ENCODE measurements at places on chromosomes 6 and 20.
A peak's percentile ranks its signal among the peaks of the same experiment; 100 is the strongest.

DNA sequence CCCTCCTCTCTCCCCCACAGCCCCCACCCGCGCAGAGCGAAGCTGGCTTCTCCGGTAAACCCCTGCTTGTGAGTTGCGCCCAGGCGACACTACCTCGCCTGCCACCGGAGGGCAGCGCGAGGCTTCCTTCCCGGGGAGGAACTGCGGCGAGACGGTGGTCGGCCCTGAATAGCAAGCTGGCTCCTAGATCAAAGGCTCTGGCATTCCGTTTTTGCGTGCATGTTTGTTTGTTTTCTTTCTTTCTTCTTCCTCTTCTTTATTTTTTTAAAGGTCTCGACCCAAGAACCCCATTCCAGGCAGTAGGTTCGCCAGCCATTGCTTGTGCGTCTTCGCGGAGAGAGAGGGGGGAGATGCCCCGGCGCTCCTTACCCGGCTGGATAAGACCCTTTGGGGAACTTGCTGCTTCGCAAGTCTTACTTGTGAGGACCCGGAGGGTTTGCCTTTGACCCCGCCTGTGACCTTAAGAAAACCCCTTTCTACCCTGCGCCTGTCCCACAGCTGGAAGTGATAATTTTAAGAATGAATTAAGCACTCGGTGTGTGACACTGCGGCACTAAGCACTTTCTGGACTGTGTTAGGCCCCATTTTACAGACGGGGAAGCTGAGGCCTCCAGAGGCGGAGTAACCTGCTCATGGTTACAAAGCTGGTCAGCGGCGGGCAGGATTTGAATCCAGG is 92.7 kb upstream of the SIRPA start:
- DNase-seq, result peak; percentile 66

- no peak for DNase-seq
These were observed 119.8 kb upstream of the SASH1 start for GRCh38 chr6:148222846-148223245.

GRCh38 chr20:56437196-56437960 is 25.3 kb downstream of the CASS4 start:
- DNase-seq, result no peak

- no peak for DNase-seq
These were observed 22.4 kb downstream of the MANBAL start for GRCh38 chr20:37311710-37312355.

DNA sequence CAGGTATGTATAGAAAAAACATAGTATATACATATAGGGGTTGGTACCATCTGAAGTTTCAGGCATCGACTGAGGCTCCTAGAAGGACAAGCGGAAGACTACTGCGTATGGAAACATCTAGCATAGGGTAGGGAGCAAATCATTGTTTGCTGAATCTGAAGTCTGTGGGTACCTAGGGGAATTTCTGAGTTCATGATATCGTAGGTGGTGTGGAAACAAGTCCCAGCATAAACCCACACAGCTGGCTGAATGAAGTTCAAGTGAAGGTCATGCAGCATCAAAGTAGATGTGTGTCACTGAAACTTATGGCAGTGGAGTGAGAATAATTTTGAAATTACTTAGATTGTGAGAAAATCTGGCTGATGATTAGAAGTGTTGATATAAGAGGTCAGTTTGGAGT is 39.4 kb downstream of the MAP7 start:
- DNase-seq, result no peak

- DNase-seq, result no peak
These were observed 940.5 kb upstream of the MANEA start for GRCh38 chr6:94636780-94637385.

- no peak for DNase-seq
These were observed 272.1 kb downstream of the ZFAND3 start for GRCh38 chr6:38091613-38092012.

- no peak for DNase-seq
These were observed 28.0 kb upstream of the PXDC1 start for GRCh38 chr6:3779574-3779849.

GRCh38 chr6:11613858-11614257 is 76.3 kb downstream of the TMEM170B start:
- peak; percentile 76 for DNase-seq

DNA sequence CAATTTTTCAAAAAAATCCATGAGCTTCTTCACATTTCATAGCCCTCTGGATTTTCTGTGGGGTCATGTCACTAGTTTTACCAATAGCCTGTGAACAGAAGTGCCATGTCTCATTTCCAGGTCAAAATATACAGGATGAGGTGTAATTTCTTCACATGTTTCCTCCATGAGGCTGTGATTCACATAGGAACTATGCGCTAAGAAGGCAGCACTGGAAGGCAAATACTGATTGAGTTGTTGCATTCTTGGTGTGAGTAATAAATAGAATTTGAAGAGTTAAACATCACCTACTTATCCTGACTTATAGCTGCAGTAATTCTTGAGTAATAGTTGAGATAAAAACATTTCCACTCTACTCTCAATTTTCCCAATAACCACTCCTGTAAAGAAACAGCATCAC is 442.3 kb downstream of the HAO1 start:
- DNase-seq, result peak; percentile 50

- DNase-seq, result peak; percentile 17
These were observed 113.9 kb downstream of the NFATC2 start for GRCh38 chr20:51428401-51429143.

- no peak for DNase-seq
These were observed 267.9 kb downstream of the THBS2 start for GRCh38 chr6:168985705-168986104.

- DNase-seq, result no peak
These were observed 25.4 kb downstream of the VEGFA start for GRCh38 chr6:43795421-43795820.

DNA sequence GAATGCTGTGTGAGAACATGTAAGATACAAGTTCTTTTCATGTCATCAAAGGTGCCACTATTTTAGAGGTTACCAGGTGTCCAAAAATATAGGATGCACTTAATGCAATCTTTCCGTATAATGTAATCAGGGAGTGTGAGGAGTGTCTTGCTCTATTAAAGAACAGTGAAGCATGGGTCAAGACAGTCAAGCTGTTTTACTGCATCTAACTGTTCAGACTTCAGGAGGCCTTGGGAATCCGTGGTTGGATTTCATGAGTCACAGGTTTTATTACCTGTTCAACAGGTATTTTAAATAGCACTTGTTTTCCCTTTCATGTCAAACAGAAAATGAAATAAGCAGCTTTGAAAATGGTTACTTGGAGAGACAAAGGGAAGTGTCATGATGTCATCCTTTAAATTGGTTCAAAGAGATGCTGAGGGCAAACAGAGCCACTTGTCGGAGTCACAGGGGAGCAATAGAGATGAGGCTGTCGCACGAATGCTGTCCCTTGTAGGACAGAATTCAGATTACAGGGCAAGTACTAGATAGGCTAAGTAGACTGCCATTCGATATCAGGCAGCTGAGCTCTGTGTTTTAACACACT is 621.5 kb downstream of the QKI start:
- DNase-seq, result no peak

GRCh38 chr20:1816384-1817381 is 78.5 kb upstream of the SIRPA start:
- DNase-seq, result peak; percentile 77

GRCh38 chr6:12291839-12292604 is 1.9 kb downstream of the EDN1 start:
- no peak for DNase-seq

GRCh38 chr20:32190616-32191415 is 16.7 kb downstream of the PLAGL2 start:
- DNase-seq, result peak; percentile 19

DNA sequence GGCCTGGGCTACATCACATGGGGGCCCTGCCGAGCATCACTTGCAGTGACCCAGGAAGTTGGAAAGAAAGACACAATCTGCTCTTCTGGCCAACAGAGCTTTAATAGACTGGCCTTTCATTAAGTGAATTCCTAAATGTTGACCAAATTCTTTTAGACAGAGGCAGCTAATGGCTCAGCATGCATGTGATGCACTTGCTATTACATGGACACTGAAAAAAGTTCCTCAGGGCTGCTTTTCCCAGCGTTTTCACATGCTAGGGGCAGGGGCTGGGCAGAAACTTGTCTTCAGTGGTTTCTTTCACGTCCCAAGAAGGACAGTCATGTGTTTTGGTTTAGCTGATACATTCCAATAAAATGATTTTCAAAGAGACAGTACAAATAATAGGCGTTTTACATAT is 651.0 kb upstream of the SLC35B3 start:
- no peak for DNase-seq

DNA sequence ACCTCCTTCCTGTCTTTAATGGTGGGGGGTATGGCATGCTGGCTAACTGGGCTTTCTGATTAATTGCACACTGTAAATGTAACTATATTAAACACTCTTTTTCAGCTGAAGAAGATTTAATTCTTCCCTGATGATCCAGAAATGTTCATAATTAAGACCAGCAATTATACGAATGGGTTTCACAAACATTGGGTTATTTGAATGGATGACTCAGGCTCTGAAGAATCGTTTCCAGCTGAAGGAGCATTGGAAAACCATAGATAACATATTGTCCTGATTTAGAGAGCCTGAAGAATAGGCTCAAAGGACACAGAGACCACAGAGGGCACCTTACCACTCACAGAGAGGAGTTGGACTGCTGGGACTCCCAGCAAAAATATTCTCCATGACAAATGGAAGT is 130.7 kb upstream of the SSTR4 start:
- DNase-seq, result peak; percentile 74

- DNase-seq, result peak; percentile 25
These were observed 26.0 kb upstream of the CCDC167 start for GRCh38 chr6:37525460-37526357.

DNA sequence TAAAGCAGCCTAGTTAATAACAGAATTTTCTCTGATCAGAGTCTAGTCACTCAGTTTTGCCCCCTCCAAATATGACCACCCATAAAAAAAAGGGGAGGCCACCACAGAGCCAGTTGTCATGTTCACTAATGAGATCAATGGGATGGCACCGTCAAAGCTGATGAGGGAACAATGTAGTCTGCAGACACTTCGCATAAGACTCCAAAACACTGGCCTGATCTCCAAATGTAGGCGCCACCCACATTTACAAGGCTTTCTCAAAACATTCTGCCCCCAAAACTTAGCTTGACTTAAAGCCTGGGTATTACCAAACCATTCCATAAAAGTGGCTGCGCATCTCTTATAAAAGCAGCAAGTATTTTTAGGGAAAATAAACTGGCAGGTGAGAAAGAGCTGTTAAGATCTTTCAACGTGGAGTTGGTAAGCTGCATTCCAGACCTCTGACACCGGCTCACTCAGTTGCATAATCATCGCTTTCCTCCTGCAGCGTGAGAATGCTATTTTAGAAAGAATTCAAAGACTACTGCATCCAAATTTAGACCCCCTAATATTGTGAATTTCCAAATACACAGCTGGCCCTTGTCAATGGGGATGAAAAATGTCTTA is 59.3 kb downstream of the TBC1D7 start:
- DNase-seq, result peak; percentile 49

- no peak for DNase-seq
These were observed 84.5 kb downstream of the SESN1 start for GRCh38 chr6:109009962-109010704.

DNA sequence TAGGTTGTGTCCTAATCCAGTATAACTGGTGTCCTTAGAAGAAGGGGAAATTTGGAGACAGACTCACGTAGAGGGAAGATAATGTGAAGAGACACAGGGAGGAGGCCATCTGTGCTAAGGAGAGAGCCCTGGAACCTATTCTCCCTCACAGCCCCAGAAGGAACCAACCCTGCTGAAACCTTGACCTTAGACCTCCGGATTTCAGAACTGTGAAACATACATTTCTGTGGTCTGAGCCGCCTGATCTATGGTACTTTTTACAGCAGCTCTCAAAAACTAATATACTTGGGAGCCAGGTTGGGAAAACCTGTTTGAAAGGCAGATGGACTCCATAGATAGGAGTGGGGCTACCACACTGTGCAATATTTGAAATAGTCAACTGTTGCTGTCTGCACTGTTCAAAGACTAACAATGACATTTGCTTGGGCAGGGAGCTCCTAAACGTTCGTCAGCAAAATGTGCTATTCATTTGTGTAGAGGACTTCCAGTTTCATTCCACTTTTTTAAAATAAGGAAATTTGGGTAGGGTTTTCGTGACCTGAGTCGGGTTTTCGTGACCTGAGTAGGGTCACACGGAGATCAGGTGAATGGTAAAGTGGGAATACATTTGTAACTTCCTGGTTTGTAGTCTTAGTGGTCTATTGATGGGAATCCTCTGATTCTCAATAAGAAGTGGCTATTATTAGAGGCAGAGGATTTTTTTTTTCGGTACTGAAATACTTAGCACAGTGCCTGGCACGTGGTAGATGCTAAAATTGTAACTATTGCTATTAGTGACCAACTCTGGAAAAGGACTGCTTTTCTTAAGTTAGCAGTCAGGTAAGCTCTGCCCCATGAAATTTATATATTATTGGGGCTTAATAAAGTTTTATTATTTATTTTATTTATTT is 11.4 kb downstream of the TAGAP start:
- DNase-seq, result no peak

- DNase-seq, result no peak
These were observed 31.2 kb upstream of the SPDEF start for GRCh38 chr6:34587325-34587724.

GRCh38 chr6:143229400-143229799 is 168.7 kb downstream of the AIG1 start:
- no peak for DNase-seq

DNA sequence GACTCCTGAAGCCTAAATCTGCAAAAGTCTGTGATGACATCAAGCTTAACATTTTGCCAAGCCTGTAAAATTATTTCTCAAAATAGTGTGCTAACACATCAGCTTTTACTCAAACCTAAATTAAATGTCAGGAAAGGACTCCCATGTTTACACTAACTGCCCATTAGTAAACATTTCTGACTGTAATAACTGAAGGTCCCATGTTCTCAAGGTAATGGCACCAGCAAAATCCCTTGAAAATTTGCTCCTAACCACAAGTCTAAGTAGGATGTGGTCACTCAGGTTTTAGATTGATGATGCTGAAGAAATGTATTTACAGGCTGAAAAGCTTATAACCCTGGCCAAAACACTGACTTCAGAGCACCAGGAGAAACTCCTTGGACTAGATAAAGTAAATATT is 33.0 kb downstream of the BACH2 start:
- DNase-seq, result peak; percentile 67

GRCh38 chr6:110999634-111000270 is 17.9 kb downstream of the RPF2 start:
- peak; percentile 54 for DNase-seq

- no peak for DNase-seq
These were observed 40.0 kb upstream of the NRN1 start for GRCh38 chr6:6046716-6047115.

DNA sequence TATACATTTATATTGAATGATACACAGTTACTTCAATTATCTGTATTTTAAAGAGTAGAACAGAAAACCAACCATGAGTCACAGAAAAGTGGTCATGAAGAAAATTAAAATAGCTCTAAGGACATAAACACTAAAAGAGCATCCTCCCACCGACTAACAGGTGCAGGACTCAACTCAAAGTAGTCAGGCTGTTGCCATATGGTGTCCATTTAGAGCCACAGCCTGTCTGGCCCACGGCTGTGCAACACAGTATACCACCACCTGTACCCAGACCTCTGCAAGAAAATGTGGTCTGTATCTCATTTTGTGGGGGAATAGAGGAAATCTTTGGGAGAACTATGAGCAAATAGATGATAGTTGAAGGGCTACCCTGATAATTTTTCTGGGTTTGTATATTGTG is 449.8 kb upstream of the RNF217 start:
- DNase-seq, result no peak

GRCh38 chr6:83432636-83433035 is 1.8 kb upstream of the ME1 start:
- DNase-seq, result no peak
